ENCODE measurements at places on chromosomes 12 and 14.

- H3K4me3 ChIP-seq: no peak overlapping the region
- H3K27ac ChIP-seq: no peak overlapping the region
- no peaks in the 10 kb centered on the region for H3K36me3 ChIP-seq
- H3K27me3 ChIP-seq: no peaks in the 10 kb centered on the region
- no peak for DNase-seq
Measured at GRCh38 chr12:116199160-116199706, 78.3 kb downstream of the MED13L start.

DNA sequence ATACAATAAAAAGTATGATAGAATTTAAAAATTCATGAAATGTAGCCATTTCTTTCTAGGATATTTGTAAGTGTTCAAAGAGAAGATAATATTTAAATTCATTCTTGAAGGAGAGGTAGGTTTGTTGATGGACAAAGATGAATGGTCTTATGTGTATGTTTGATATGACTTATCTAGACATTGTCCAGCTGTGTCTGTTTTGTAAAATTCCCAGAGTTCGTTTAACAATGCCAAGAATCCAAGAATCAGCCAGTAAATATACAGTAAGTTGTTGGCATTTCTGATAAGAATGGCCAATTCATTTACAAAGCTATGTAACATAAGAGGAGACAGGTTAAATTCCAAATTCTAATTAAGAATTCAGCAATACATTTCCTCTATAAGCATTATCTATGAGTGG is 150.9 kb downstream of the ADAMTS20 start:
- H3K27me3 ChIP-seq: no peaks in the 10 kb centered on the region
- no peak overlapping the region for H3K4me3 ChIP-seq
- H3K4me1 ChIP-seq: peaks cover 32% of the 10 kb centered on the region

- H3K27me3 ChIP-seq: peaks cover 53% of the 10 kb centered on the region
- H3K36me3 ChIP-seq: no peaks in the 10 kb centered on the region
- H3K4me1 ChIP-seq: peaks cover 8% of the 10 kb centered on the region
- no peak overlapping the region for H3K4me3 ChIP-seq
- no peak overlapping the region for H3K27ac ChIP-seq
Measured at GRCh38 chr12:108305520-108305919, 33.6 kb downstream of the CMKLR1 start.

DNA sequence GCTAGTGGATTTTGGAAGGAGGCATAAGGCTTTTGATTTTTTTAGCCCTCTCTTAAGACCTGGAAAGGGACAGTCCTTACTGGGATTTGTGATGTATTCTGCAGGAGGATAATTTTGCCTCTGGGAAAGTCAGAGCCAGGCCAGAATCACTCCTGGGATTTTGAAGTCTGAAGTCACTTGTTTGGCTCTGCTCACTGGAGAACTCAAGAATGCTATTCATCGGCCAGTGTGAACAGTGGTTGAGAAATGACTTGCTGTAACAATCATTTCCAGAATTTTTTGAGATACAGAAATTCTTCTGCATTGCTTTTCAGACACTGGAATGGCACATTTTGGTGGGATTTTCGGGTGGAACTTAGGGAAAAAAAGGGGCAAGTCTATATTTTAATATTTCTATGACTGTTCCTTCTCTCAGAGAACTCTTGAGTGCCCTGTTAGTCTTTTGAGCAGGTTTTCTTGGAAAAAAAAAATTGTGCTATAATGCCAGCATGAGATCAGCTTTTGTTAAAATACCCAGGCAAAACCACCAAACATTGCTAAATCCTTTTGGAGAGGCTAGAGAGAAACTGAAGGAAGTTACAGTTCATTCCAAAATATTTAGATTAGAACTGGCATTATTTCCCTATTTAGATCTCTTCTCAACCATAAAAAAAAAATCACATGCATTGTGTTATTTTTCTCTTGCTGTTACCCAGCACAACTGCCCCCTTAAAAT is 26.1 kb upstream of the BHLHE41 start:
- H3K4me1 ChIP-seq: peaks cover 37% of the 10 kb centered on the region
- H3K27ac ChIP-seq: no peak overlapping the region
- no peak overlapping the region for H3K4me3 ChIP-seq
- no peaks in the 10 kb centered on the region for H3K36me3 ChIP-seq

- no peaks in the 10 kb centered on the region for H3K27me3 ChIP-seq
- no peaks in the 10 kb centered on the region for H3K4me1 ChIP-seq
- no peak overlapping the region for H3K27ac ChIP-seq
- no peak for DNase-seq
- no peaks in the 10 kb centered on the region for H3K36me3 ChIP-seq
- no peak overlapping the region for H3K4me3 ChIP-seq
Measured at GRCh38 chr12:120941846-120942405, 36.4 kb upstream of the HNF1A start.

- no peaks in the 10 kb centered on the region for H3K4me1 ChIP-seq
- no peaks in the 10 kb centered on the region for H3K36me3 ChIP-seq
- no peak overlapping the region for H3K27ac ChIP-seq
- H3K27me3 ChIP-seq: no peaks in the 10 kb centered on the region
Measured at GRCh38 chr14:95327558-95328374, 8.1 kb upstream of the CLMN start.

DNA sequence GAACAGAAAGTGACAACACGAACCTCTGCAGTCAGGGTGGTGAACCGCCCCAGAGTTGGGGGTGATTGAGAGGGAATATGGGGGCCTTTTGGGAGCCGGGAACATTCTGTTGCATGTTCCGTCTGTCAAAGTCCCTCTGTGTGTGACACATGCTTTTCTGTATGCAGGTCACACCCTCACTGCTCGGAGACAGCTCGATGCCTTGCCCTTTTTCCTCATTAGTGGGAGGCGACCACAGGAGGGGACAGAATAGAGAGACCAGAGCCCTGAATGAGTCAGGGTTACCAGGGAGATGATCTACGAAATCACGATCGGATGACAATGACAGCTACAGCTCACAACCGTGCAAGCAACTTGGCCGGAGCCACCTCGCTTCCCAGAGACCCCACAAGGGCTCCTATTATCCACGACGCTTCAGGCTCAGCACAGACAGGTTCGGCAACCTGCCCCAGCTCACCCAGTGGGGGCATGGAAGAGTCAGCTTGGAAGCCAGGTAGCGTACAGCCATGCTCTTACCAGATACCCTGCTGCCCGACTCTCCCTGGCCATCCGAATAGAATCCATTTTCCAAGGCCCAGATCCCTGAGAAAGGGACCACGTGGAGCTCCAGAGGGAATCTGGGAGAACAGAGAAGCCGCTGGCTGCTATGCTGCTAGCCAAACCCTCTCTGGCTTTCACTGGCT is 38.8 kb downstream of the TESC start:
- H3K4me3 ChIP-seq: no peak overlapping the region
- H3K4me1 ChIP-seq: peaks cover 8% of the 10 kb centered on the region
- H3K27me3 ChIP-seq: no peaks in the 10 kb centered on the region

All from PC-3 (cell line).